B cell (primary cell): ENCODE measurements at places on chromosomes 2 and 18.

- DNase-seq, result no peak
- peaks cover 7% of the 10 kb centered on the region for H3K4me1 ChIP-seq
- no peak overlapping the region for H3K4me3 ChIP-seq
- H3K36me3 ChIP-seq, result peaks cover 41% of the 10 kb centered on the region
- H3K27me3 ChIP-seq, result no peaks in the 10 kb centered on the region
These were observed 105.5 kb downstream of the ZEB2 start for GRCh38 chr2:144414324-144414845.

DNA sequence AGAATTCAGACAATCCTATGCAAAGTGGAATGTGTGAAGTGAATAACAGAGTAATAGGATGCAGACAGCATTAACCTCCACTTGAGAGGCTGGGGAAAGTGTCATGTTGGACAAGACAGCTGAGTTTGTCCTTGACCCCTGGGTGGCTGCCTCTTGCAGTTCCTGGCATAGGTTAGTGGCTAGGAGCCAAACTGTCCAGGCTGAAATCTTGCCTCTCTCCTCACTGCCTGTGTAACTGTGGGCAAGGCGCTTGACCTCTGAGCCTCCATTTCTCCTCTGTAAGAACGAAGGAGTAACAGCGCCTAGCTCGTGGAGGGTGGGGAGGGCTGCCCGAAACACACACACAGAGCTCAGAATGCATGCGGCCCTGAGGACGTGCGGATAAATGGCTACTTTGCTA lies 34.8 kb upstream of the LDLRAD4 start:
- H3K27ac ChIP-seq, result no peak overlapping the region
- H3K4me3 ChIP-seq, result no peak overlapping the region
- DNase-seq, result no peak
- H3K27me3 ChIP-seq, result no peaks in the 10 kb centered on the region
- no peaks in the 10 kb centered on the region for H3K36me3 ChIP-seq

GRCh38 chr2:65025453-65026123 lies 30.6 kb upstream of the CEP68 start:
- no peak overlapping the region for H3K4me3 ChIP-seq
- H3K27ac ChIP-seq, result peak overlapping the region; percentile 75
- peak; percentile 66 for DNase-seq
- no peaks in the 10 kb centered on the region for H3K27me3 ChIP-seq
- peaks cover 69% of the 10 kb centered on the region for H3K4me1 ChIP-seq

DNA sequence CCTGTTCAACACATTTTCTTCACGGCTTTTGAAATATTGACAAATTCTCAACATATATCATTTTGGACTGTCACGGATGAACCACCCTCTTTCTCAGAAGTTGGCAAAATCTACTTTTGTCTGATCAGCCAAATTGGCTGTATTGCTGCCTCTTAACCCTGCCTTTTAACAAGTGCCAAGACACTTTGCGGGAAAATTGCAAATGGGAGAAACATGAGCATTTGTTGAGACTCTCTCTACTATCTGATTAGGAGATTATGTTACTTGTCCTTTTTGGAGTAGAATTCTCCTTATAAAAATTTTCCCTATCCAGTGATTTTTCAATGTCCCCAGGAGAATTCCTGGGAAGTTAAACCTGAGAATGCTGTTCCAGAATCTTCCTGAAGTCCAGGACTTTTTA lies 256.2 kb upstream of the ZSWIM2 start:
- no peaks in the 10 kb centered on the region for H3K36me3 ChIP-seq
- H3K4me1 ChIP-seq, result no peaks in the 10 kb centered on the region
- no peaks in the 10 kb centered on the region for H3K27me3 ChIP-seq
- H3K4me3 ChIP-seq, result no peak overlapping the region

DNA sequence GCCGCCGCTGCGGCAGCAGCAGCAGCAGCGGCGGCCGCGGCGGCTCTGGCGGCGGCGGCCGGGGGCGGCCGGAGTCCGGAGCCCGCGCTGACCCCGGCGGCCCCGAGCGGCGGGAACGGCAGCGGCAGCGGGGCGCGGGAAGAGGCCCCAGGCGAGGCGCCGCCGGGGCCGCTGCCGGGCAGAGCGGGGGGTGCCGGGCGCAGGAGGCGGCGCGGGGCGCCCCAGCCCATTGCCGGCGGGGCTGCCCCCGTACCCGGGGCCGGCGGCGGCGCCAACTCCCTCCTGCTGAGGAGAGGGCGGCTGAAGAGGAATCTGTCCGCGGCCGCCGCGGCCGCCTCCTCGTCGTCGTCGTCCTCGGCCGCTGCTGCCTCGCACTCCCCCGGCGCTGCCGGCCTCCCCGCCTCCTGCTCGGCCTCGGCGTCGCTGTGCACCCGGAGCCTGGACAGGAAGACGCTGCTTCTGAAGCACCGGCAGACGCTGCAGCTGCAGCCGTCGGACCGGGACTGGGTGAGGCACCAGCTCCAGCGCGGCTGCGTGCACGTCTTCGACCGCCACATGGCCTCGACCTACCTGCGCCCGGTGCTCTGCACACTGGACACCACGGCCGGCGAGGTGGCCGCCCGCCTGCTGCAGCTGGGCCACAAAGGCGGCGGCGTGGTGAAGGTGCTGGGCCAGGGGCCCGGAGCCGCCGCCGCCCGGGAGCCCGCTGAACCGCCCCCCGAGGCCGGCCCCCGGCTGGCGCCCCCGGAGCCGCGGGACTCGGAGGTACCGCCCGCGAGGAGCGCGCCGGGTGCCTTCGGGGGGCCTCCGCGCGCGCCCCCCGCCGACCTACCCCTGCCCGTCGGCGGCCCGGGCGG lies 646 bp downstream of the PHLPP1 start:
- peak; percentile 84 for DNase-seq
- H3K27ac ChIP-seq, result no peak overlapping the region
- H3K4me3 ChIP-seq, result peak overlapping the region; percentile 73
- no peaks in the 10 kb centered on the region for H3K36me3 ChIP-seq

DNA sequence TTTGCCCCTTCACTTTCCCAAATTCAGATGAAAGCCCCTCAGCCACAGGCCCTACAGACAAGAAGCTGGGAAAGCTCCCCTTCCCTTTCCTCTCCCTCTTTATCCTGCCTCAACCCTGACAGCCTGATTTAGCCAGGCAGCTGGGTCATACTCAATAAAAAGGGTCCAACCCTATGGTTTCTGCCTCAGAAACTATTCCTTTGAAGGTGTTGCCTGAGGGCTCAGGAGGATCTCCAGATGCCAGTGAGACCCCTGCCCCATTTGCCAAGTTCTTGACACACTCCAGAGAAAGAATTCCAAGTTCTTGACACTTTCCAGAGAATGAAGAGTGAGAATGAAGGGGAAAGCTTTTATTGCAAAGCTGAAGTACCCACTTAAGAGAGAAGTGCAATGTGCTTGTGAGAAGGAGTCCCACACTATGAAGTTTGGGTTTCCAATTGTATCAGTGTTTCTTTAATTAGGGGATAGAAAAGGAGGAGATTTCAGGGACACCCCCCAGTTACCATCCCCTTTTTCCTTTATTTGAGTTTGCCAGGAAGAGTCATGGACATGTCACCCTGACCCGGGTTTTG lies 576.2 kb downstream of the METTL4 start:
- H3K36me3 ChIP-seq, result no peaks in the 10 kb centered on the region
- no peak overlapping the region for H3K4me3 ChIP-seq
- no peak for DNase-seq
- no peak overlapping the region for H3K27ac ChIP-seq

DNA sequence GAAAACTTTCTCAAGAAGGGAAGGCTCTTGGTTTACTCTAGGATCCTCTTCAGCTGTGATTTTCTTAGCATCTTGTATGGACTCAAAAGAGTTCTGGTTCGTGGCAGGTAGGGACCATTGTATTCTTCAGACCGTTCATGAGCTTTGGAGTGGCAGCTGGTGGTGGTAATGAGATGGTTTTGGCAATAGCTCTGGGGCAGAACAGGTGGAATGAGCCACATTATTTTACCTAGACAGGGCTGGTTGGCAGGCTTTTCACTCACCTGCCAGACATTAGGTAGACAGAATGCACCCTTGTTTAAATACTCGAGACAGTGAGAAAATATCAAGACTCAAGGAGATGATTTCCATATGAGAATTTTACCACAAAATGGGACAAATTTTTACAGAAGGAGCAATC lies 26.2 kb upstream of the MGAT5 start:
- no peak overlapping the region for H3K27ac ChIP-seq
- no peaks in the 10 kb centered on the region for H3K27me3 ChIP-seq
- H3K36me3 ChIP-seq, result peaks cover 1% of the 10 kb centered on the region

DNA sequence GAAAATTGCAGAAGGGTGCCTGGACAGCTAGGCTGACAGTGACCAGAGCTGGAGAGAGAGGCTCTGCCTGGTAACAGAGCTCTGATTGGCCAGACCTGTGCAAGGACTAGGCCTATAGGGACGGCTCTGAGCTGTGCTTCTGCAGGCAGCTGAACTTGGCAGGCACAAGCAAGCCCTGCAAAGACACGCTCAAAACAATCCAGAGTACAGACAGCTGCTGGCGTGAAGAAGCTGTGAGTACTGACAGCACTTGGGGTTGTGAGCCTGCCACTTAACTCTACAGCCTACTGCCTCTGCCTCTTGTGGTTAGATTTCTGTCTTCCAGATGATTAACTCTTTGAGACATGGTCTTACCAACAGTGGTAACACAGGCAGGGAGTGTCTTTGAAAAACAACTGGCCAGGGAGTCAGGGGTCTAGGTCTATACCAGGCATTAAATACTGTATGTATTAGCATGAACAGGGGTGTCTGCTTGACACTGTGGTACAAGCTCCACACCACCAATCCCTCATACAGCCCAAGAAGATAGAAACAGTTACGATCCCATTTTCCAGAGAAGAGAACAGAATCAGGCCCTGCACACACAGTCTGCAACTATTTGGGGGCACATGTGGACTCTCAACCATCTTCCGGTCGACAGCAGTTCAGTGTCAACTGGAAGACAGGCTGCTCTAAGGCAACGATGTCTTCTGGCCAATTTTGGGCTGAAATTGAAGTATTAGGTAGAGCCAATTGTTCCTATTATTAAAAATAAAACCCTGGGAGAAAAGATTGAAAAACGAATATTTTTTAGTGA lies 568.4 kb downstream of the TNS1 start:
- H3K36me3 ChIP-seq, result no peaks in the 10 kb centered on the region
- no peak overlapping the region for H3K27ac ChIP-seq
- H3K4me3 ChIP-seq, result no peak overlapping the region
- peak; percentile 4 for DNase-seq
- H3K27me3 ChIP-seq, result no peaks in the 10 kb centered on the region

GRCh38 chr2:96495982-96496629 lies 9.1 kb downstream of the NEURL3 start:
- no peak overlapping the region for H3K27ac ChIP-seq
- peaks cover under 1% of the 10 kb centered on the region for H3K4me1 ChIP-seq
- DNase-seq, result no peak
- no peaks in the 10 kb centered on the region for H3K36me3 ChIP-seq
